ENCODE measurements at places on chromosomes 3 and 15.

DNA sequence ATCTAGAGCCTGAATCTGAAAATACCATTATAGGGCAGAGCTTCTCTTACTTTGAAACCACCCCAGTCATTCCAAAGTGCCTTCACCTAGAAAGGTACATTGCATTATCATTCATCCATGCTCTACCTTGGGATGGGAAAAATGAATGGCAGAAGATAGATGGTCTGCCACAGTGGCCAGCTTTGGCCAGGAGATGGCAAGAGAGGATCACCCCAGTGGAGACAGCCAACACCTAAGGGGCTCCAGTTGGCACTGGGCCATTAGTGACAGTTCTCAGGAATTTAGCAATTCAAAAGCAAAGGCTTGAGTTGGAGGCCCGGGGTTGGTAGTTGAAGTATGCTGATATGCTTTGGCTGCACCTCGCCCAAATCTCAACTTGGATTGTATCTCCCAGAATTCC, 253.6 kb upstream of the MRPL3 start:
- DNase-seq, result no peak

- DNase-seq, result no peak
These were observed 537.6 kb downstream of the PLOD2 start for GRCh38 chr3:145623349-145623748.

- DNase-seq, result no peak
These were observed 15.4 kb downstream of the HHLA2 start for GRCh38 chr3:108311797-108312196.

DNA sequence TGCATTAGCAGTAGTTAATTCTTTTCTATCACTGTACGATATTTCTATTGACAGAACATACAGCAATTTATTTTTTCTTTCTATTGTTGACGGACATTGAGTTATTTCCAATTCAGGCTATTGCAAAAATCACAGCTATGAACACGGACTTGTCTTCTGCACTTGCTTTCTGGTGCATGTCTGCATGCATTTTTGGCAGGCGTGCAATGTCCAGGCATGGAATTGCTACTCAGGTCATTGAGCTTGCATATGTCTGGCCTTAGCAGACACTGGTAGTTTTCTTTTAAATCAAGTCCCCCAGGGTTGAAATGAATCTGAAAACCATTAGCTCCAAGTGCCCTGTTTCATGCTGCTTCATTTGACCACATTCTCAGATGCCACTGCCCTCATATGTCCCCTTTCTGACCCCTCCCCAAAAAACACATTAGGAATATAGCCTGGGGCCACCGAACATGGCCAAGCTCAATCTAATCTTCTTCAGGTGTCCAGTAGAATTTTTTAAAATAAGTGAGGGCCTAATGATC, 72.8 kb downstream of the LRIG1 start:
- DNase-seq, result no peak

DNA sequence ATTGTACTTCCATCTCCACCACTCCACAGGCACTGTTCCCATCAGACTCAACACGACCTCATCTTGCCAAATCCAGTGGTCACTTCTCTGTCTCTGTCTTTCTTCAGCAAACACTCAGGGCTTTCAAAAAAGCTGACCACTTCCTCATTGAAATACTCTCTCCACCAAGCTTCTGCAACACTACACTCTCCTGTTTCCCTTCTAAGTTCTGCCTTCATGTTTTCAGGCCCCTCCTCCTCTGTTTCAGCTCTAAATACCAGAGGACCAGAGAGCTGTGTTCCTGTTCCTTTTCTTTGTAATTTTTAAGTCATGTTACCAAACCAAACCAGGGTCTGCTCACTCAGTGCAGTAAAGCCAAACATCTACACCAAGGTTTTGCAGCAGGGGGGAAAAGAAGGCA, 33.8 kb upstream of the ACP3 start:
- no peak for DNase-seq

DNA sequence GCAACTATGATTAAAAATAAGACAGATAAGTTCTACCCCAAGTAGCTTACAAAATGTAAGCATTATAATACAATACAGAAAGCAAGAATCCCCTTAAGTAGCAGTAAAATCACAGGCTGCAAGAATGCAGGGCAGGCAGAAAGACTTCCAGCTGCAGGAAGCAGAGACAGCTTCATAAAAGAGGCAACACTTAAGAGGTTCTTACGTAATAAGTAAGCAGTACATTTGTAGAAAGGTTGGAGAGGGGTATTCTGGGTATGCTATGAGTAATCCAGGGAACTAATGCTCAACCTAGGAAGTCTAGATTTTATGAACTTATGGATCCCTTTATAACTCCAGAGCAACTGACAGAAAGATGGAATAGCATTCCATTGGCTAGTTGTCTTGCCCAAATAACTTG, 151.6 kb downstream of the IL5RA start:
- no peak for DNase-seq

- DNase-seq, result no peak
These were observed 57.6 kb upstream of the MEX3B start for GRCh38 chr15:82103468-82103867.

DNA sequence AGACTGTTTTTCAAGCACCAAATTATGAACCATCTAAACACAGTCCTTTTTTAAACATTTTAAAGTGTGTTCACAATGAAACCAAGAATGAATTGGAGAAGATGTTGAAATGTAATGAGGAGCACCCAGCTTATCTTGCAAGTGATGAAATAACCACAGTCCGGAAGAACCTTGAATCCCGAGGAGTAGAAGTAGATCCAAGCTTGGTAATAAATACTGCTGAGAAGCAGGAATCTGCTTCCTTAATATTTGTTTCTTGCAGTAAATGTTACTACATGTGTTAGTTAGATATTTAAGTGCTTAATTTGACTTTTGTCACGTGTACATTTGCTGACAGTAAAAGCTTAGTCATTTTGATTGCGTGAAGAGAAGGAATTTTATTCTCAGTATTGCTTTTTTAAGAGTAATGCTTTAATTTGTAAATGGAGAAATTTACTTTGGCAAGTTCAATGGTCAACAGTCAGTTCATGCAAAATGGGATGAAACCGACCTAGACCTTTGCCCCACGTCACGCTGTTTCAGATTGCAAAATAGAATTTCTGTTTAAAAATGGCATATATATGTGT, 69.8 kb downstream of the OPA1 start:
- DNase-seq, result no peak

GRCh38 chr15:69377216-69377970, 36.8 kb upstream of the KIF23 start:
- no peak for DNase-seq

DNA sequence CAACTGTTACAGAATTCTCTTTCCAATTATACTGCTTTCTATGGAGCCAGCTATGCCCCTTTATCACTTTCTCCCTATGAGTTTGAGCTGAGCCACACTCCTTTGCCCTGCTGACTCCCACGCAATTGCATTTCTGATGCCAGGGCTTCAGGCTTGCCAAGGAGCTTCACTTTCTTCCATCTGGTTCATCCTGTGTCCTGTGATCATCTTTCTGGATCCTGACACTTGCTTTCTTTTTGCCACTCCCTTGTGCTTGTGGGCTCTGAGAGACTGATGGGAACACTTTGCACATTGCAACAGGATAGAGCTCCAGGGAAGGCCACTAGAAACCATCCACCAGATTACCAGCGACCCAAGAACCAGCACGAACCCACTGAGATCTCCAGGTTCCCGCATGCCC, 77.0 kb upstream of the SEC13 start:
- DNase-seq, result no peak

GRCh38 chr3:14867936-14868570, 49.3 kb downstream of the FGD5 start:
- no peak for DNase-seq

GRCh38 chr3:180048103-180048502, 11.4 kb upstream of the PEX5L start:
- DNase-seq, result no peak

DNA sequence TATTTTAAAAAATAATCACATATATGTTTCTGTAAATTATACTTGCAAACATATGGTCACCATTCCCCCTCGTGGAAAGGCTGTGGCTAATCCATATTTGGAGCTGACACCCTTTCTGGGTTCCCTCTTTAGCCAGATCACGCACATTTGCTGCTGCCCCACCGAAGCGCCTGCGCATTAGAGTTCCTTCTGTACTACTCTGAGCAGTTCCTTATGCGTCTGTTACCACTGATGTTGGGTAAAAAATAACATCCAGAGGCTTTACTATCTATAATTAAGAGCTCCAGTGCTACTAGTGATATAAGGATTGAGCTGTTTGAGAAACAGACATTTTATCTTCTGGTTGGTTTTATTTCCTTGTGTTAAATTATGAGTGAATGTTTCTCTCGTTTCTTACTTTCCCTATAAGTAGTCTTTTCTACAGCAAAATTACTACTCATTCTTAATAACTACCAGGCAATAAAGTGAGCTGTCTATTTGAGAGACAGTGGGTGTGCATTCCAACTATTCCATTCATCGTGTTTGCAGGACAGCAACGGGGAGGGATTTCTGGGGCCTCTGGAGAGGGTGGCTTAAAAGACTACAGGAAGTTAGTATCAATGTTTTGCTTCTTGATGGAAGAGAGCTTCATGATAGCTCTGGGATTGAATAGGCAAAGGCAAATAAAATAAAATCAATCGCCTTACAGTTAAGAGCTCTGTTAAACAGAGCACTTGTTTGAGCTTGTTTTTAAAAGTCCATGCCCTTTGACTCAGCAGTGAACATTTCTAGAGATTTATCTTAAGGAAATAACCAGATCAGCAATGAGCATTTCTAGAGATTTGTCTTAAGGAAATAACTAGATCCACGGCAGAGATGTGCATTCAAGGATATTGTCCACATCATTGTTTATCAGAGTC, 245.2 kb downstream of the CD47 start:
- no peak for DNase-seq

DNA sequence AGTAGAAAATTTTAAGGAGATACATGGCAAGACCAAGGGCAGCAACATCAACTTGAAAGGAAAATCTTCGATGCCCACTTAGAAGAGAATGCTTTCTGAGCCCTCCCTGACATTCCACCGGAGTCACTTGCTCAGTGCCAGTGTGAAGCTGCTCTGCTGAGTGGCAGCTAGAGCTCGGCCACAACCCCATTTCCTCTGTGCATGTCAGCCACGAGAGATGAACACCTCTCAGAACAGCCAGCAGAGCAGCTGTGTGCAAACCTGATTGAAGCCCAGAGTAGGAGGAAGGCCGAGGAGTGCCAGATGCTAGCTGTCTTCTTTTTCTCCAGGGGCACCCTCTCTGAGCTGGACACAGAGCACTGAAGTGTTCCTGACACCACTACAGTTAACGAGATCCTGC, 12.2 kb downstream of the TARS3 start:
- DNase-seq, result no peak

- DNase-seq, result no peak
These were observed 171.2 kb downstream of the POTEB3 start for GRCh38 chr15:21269121-21269520.

GRCh38 chr3:120450600-120451271, at the start of gene FSTL1:
FSTL1 (minus strand) TSS chr3:120450992; CDS start chr3:120450746, 246 bp downstream.
- DNase-seq, result peak; percentile 46

GRCh38 chr15:90099868-90100831, 2.1 kb downstream of the IDH2 start:
- no peak for DNase-seq

DNA sequence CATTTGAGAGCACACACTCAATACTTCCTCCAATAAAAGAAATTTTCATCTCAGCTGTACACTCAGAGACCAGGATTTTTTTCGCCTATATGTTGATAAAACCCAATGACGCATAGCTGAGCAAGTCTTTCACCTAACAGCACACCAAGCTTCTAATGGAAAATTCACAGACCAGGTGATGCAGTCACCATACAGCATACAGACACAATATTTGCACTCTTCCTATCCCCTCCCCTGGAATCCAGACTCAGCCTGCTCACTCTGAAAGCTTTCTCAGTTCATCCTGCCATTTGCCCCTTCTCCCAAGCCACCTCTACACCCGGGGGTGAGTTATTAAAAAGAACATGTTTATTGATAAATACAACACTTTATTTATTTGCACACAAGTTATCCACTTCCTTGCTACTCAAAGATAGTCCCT, 1.7 kb downstream of the TBC1D5 start:
- DNase-seq, result no peak

- DNase-seq, result no peak
These were observed 191.0 kb downstream of the EPHB1 start for GRCh38 chr3:134985864-134986715.

DNA sequence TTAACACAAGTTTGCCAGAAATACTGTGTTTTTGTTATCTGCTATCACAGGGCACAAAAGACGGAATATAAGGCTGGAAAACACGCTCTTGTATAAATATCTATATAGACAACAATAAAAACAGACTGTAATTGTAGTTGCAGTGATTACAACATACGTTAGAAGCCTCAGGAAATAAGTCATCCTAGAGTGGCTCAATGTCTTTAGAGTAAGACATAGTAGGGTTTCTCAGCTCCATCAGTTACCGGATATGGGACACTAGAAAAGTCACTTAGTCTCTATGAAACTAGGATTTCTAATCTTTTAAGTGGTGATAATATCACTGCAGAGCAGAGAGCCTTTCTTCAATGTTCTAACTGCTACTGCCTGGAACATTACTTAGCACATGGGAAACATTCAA, 208.8 kb downstream of the STAG1 start:
- DNase-seq, result no peak

GRCh38 chr3:186525369-186526255, 18.6 kb downstream of the CRYGS start:
- DNase-seq, result no peak

Data from substantia nigra (tissue), 51 donors.